Panc1 (cell line): ENCODE measurements at places on chromosomes 6 and 20. TPM values are rescaled to one million over a fixed set of nuclear protein-coding genes. Genes with fewer than 3 reads are reported as not detected.

DNA sequence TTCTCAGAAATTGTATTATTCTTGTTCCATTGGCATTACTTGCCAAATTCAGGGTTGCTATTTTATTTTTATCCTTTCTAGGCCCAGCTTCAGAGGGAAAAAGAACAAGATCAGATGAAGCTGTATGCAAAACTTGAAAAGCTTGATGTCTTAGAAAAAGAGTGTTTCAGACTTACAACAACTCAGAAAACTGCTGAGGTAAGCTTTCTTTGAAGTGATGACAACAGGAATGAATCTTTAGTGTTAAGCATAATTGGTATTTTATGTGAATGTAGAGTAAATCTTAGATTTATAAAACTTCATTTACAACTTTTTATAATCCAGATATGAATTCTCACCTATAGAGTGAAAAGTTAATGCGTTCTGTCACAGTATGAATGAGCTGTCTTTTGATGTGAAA is 58.4 kb downstream of the CEP57L1 start:
- no peak for DNase-seq

- DNase-seq: no peak
Observed at GRCh38 chr20:14919501-14920081, 582.2 kb upstream of the FLRT3 start.

TGM2 gene
- 113 TPM for total RNA-seq

GRCh38 chr20:62156592-62157386 is 13.2 kb downstream of the SS18L1 start:
- DNase-seq: no peak

DNA sequence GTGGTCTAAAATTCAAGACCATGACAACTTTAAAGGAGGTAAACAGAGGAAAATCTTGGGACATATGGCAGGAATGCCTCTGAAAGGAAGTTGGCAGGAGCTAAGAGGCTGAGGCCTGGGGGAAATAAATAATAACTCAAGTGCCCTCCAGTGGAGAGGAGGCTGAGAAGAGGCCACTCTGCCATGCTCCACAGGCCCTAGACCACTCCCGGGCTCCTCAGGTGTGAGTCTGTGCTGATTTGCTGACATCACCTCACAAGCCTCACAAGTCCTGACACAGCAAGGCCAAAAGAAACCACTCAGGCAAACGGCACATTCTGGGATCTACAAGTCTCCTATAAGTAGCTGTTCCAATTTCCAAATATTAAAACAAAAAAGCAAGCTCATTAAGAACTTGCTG is 91.0 kb upstream of the RIPOR2 start:
- no peak for DNase-seq

DNA sequence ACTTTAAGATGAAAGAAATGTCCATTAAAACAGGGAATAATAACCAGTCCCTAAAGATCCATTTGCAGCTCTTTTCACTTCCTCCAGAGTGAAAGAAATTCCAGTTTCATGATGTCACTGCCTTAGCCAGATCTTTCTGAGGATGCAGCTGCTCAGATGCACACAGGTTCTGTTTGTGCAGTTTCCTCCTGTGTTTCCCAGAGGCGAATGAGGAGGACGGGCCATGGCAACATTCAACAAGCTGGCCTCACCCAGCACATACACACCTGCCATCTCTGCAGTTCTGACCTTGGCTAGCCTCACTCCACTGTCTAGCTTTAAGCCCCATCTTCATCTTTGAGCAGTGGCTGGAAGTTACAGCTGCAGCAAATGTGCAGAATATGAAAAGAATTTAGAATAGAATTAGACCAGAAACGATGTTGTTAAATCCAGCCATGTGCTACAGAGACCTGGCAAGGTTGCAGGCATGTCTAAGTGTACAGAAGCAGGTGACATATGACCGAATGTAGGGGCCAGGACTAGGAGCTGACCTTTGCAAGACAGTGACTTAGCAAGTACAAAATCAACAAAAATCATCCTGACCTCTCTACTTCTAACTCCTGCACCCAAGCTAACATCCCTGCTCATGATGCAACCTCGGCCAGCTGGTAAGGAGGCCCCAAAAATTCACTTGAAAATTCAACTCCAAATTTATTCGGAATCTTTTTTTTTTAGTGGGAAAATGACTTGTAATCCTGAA is 35.0 kb downstream of the FAM50B start:
- no peak for DNase-seq

LPIN3 gene
- 21.0 TPM for total RNA-seq

- DNase-seq: no peak
Observed at GRCh38 chr6:38248500-38249234, 391.1 kb downstream of the BTBD9 start.

CGA gene
- not detected for total RNA-seq

DNA sequence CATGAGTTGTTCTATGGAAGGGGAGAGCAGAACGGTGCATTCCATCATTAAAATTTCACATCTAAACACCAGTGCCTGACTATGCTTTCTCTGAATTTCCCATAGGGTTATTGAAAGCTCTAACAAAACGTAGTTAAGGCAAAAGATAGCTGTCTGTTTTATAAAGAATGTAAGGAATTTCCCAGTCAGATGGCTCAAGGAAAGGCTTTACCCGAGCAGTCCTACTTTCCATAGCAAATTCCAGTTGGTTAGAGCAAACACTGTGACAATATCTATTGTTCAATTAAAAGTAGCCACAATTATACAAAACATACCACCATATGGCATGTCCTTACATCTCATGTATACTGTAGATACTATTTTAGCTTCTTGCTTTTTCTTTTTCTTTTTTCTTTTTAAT is 1059.5 kb upstream of the FLRT3 start:
- no peak for DNase-seq

- DNase-seq: no peak
Observed at GRCh38 chr6:131867744-131868143, 59.9 kb downstream of the ENPP1 start.

- no peak for DNase-seq
Observed at GRCh38 chr6:124956018-124956417, 6.2 kb upstream of the RNF217 start.

MRAP2 gene
- 2.5 TPM for total RNA-seq
